ENCODE measurements at places on chromosomes 4 and X.

GRCh38 chr4:73438582-73439215 lies 2.7 kb downstream of the AFP start:
- DNase-seq: no peak

GRCh38 chrX:112527903-112528302 lies 151.8 kb downstream of the LHFPL1 start:
- no peak for DNase-seq

DNA sequence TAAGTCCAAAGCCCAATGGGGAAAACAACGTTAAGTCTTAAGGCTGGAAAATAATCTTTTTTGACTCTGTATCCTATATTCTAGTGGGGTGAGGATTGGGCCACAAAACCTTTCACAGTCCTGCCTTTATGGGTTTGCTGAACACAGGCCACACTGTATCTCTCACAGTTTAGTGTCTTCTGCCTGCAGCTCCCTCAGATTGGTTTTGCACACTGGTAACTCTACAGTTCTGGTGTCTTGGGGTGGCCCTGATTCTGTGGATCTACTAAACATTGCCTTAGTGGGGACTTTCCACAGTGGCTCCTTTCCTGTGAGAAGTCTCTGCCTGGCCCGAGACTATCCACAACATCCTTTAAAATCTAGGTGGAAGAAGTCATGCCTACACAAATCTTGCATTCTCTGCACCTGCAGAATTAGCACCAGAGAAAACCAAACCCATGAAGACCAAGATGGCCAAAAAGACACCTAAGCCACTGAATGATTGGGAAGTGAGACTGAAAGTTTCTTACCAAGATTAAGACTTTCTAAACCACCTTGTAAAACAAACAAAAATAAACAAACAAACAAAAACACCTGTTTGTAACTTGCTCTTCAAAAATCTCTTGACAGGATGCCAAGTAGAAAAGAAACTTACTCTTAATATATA lies 150.4 kb upstream of the PCDH10 start:
- DNase-seq: no peak

GRCh38 chrX:40871385-40872082 lies 136.2 kb upstream of the MED14 start:
- no peak for DNase-seq

DNA sequence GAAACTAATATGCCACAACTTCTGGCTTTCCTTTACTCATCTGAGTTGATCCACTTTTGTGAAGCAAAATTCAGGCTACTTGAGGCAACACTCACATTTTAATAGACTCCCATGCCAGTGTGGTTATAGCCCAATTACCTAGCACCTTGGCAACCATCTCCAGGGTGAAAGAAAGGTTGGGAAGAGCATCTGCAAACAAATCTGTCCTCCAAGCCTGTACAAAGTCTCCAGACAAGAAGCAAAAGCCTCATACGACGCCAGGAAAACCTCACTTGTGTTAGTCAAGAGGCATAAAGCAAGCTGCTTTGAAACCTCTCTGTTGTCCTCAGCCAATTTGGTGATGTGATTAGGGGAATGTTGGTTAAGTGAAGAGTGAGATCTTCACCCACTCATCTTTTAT lies 246.6 kb downstream of the THOC2 start:
- no peak for DNase-seq

DNA sequence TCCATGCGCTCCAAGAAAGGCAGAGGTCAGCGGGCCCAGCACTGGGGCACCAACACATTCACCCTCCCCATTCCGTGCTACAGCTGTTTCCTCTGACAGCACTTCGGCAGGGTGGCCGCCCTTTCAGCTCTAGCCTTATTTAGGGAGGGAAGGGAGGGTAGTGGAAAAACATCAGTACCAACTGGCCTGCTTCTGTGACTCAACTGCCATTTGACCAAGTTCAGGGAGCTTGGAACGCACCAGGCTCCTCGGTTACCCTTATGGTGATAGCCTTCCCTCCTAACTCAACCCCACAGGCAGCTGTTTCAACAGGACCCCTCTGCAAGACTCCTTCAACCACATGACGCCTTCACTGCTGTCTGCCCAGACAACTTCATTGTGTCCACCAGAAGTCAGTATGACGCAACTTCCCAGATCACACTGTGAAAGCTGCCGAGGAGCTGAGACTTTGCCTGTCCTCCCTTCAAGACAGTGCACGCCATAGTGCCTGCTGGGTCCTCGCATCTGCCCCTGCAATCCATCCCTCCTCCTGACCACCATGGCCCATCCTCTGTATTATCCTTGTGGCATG lies 132.2 kb downstream of the AFAP1 start:
- no peak for DNase-seq

- no peak for DNase-seq
Measured at GRCh38 chr4:172978848-172979247, 189.8 kb upstream of the GALNT7 start.

DNA sequence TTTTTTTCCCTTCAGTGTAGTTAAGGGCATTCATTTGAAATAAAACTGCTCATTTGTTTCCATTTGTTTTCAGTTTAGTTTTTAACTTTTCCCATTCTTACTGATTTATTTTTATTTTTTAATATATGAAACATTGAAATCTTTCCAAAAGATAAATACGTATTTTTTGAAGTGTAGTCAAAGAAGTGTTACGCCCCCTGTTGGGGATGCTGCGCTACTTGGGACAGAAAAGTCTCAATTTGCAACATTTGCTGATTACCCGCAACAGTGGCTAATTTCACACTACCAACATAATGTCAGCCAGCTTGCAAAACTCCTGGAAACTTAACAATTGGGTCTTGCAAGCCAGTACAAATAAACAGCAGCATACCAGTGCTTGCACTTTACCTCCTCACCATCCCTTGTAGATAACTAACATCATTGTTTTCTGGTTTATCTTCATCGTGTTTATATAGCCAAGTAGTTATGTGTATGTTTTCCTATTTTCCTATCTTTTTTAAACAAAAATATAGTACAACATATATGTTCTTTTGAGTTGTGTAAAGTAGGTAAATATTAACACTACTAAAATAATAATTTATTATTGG lies 158.6 kb downstream of the STPG2 start:
- no peak for DNase-seq

DNA sequence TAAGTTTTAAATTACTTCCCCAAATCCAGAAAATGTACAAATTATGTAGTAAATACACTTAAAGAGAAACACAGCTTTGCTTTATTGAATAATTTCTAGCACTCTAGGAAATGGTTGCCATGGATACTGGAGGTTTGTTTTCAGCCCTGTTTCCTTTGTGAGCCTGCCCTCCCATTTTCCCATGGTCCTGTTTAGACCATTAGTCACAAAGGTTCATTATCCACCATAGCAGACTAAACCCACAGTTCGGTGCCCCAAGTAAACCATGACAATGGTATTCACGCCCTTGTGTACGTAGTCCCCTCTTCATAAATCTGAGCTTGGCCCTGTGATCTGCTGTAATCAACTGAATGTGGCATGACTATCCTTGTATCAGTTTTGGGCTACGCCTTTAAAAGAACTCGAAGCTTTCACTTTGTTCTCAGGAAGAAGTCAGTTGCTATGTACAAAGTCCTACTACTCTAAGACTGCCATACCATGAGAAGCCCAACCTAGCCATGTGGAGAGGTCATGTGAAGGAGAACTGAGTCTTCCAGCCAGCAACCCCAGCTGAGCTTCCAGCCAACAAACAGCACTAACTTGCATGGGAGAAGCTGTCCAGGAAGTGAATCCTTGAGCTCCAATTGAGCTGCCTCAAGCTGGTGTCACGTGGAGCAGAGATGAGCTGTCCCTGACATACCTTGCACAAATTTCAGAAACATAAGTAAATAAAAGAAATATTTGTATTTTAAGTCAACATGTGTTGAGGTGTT lies 300.4 kb downstream of the LDB2 start:
- no peak for DNase-seq

GRCh38 chr4:7823416-7823824 lies 116.2 kb downstream of the AFAP1 start:
- no peak for DNase-seq

DNA sequence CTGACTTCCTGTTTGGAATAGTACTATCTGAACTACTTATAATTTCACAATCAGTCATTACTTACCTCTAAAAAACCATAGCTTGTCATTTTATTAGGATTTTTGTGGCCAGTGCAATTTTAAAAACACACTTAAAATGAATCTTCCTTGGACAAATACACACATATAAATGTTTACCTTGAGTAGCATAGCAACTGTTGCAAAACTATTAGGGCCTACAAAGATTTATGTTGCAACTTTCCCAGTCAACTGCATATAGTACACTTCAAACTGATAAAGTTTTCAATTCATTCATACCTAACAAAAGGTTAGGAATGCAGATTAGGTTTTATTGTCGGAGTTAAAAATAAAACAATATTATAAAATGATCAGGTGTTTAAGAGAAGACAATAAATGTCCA lies 193.0 kb downstream of the PDGFC start:
- no peak for DNase-seq

Measured in breast epithelium (tissue), 4 donors.